ENCODE measurements at places on chromosomes 6 and 20.
A peak's percentile ranks its signal among the peaks of the same experiment; 100 is the strongest.

DNA sequence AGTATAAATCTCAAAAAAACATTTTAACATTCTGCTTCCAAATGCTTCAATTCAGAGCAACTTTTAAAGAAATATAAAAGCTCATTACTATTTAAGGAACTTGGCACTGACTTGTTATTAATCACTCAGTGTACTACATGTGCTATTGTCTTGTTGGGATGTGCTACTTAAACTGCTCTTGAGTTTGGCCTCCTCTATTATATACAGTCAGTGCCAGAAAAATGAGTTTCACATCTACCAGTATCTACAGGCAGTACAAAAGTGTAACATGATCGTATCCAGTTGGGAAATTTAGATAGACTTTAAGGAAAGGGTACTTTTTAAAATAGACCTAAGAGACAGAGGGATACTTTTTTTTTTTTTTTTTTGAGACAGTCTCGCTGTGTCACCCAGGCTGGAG is 627.3 kb upstream of the SLC35B3 start:
- DNase-seq: no peak

DNA sequence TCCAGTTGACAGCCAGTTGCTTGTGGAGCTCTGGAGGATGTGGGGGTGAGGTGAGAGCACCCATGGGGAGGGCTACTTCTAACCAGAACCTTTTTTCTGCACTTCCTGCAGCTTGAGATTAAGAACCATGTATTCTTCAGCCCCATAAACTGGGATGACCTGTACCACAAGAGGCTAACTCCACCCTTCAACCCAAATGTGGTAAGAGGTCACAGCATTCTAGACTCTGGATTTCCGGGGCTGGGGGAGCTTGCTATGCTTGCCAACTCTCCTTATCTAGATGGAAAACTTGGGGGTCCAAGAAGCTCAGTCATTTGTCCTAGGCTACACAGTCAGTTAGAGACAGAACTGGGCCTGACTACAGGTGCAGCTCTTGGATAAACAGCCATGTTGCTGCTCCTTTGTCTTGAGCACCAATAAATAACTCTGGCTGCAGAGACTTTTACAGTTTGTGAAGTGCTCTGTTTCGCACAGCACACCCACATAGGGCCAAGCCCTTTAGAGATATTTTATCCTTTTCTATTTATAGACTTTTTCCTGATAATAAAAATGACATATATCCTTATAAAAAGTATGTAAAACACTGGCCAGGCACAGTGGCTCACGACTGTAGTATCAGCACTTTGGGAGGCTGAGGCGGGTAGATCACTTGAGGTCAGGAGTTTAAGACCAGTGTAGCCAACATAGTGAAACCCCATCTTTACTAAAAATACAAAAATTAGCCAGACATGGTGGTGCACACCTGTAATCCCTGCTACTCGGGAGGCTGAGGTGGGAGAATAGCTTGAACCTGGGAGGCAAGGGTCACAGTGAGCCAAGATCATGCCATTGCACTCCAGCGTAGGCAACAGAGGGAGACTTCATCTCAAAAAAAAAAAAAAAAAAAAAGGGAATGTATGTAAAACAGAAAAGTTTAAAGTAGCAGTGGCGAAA is 10.6 kb upstream of the IFT52 start:
- DNase-seq: no peak

GRCh38 chr6:110731196-110731595 is 84.1 kb downstream of the CDK19 start:
- DNase-seq: no peak

GRCh38 chr6:82248273-82248735 is 760 bp upstream of the IBTK start:
- peak; percentile 5 for DNase-seq

DNA sequence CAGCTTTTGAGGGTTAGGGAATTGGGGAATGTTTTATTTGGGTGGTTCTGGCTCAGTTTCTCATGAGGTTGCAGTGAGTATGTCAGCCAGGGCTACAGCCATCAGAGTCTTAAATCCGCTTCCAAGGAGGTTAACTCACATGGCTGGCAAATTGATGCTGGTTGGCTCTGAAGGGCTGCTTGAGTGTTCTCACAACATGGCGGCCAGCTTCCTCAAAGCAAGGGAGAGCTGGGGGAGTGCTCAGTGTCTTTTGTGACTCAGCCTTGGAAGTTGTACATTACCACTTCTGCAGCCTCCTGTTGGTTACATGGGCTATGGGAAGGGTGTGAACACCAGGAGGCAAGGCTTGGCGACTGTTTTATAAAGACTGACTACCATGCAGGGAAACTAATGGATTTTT is 17.8 kb upstream of the PPP1R3G start:
- DNase-seq: no peak

- DNase-seq: no peak
Measured at GRCh38 chr6:167858086-167858591, 31.4 kb downstream of the AFDN start.

- DNase-seq: no peak
Measured at GRCh38 chr6:1347161-1347560, 35.3 kb downstream of the FOXQ1 start.

DNA sequence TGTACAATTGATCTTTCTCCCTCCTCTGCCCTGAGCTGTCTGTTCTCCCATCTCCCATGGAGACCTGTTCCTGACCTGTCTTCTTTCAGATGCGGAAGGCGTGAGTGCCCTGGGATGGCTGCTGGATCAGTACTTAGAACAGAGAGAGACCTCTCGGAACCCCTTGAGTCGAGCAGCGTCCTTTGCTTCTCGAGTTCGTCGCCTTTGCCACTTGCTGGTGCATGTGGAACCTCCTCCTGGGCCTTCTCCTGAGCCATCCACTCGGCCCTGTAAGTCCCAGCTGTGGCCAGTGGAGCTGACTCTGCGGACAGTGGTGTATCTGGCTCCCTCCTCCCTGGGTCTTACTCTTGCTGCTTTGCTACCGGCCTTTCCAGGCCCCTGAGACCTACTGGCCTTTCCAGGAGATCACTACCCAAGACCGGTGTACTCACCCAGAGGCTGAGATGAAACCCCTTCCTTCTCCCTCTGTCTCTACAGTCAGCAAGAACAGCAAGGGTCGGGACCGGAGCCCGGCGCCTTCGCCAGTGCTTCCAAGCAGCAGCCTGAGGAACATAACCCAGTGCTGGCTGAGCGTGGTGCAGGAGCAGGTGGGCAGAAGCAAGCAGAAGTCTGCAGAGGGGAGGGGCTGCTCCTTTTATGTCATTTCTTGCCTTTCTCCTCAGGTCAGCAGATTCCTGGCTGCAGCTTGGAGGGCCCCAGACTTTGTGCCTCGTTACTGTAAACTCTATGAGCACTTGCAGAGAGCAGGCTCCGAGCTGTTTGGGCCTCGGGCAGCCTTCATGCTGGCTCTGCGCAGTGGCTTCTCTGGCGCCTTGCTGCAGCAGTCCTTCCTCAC is 22.5 kb downstream of the CUL9 start:
- no peak for DNase-seq

- no peak for DNase-seq
Measured at GRCh38 chr20:62905536-62906117, 20.7 kb downstream of the DIDO1 start.

DNA sequence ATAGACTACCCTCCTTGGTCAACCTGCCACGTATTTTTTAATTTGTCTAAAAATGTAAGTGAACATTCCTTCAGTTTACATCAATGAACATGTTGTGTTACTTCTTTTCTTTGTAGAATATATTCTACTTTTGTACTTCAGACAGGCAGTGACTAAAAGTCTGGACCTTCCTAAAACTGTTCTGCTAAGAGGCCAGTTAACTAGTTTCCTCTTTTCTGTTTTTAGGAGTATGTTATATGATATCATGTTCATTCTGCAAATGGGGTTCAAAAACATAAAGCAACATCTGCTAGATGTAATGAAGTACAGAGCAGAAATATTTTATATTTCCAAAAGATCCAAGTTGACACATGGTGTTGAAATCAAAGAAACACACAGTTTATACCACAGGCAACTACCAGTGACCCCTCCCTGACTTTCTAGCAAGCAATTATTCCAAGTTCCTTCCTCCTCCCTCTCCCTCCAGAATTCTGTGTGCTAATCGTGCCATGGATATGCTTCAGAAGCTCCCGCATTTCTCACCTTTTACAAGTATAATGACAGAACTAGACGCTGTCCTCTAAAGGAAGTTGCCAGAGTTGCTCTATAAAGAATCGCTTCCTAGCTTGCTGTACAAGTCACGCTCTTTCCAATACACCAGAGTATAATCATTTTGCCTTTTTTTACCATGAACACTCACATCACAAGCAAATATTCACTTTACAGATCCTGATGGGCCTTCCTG is 64.7 kb downstream of the ARHGAP18 start:
- no peak for DNase-seq

GRCh38 chr20:17646209-17646960 is 35.7 kb downstream of the RRBP1 start:
- no peak for DNase-seq

GRCh38 chr6:1481286-1481685 is 91.9 kb downstream of the FOXF2 start:
- no peak for DNase-seq

GRCh38 chr20:16166737-16167136 is 406.5 kb downstream of the KIF16B start:
- no peak for DNase-seq

- DNase-seq: no peak
Measured at GRCh38 chr6:17470938-17471327, 77.5 kb downstream of the CAP2 start.

DNA sequence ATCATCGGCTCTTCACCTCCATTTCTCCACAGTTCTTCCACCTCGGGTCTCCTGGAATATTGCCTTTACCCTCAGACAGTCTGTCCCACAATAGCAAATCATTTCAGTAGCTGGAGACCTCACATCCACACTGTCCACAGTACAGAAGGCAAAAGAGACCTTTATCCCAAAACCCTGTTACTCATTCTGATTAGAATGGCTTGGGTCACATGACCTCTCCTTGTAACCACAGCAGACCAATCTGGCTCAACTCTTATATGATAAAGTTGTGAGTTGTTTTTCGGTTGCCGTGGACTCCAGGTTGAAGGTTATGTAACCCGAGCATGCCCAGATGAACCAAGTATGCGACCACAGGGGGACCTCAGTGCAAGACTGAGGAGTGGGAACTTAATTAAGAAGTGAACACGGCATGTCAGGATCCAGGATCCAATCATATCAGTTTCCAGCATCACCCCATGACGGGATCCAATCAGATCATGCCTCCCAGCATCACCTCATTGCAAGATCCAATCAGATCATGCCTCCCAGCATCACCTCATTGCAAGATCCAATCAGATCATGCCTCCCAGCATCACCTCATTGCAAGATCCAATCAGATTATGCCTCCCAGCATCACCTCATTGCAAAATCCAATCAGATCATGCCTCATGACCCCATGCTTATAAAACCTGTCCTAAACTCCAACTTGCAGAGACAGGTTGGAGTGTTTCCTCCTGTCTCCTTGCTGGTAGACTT is 68.7 kb downstream of the LY86 start:
- no peak for DNase-seq

DNA sequence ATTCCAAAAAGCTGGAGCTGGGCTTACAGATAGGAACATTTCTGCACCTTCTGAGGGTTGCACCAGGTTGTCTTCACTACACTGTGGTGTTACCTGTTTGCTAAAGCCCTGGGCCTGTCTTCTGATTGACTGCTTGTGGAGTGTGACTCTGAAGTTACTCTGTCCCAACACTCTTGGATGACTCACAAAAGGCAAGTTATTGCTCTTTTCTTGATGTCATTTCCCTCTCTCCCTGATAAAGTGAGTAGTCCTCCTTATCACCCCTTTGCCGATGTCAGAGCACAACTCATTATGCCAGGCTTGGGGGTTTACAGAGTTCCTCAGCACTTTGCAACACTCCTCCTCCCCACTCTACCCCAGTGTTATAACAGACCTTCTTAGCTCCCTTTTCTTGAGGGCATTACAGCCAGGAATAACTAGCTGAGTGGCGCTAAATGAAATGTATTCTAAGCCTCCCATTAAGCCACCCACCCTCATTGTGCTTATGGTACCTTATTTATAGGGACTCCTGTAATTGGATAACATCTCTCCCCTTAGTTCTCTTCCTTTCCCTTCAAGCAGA is 36.1 kb upstream of the NKX2-4 start:
- DNase-seq: no peak

DNA sequence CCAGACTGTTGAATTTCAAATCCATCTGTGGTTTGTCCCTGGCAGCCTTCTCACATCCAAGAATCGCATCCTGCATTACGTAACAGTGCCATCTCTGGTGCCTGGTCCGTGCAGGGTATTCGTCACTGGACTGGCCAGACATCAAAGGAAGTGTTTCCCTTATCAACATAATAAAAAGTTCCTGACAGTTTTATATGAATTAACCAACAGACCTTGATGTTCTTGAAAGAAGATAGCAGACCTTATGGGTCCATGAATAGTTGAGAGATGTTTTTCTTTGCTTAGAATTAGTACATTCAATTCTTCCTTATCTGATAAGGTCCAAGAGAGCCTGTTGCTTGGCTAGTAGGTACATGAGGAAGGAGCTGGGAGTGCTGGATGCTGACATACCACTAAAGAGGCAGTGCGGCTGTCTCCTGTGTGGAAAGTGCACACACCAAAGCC is 77.6 kb downstream of the PHACTR2 start:
- DNase-seq: no peak

- no peak for DNase-seq
Measured at GRCh38 chr6:15090145-15090579, 155.7 kb upstream of the JARID2 start.

GRCh38 chr20:62822788-62823651 is 6.2 kb downstream of the COL9A3 start:
- DNase-seq: peak; percentile 57
